CD4-positive, alpha-beta T cell treated with Interleukin-15 for 4 hours (primary cell): ENCODE measurements at places on chromosomes 4 and X.

DNA sequence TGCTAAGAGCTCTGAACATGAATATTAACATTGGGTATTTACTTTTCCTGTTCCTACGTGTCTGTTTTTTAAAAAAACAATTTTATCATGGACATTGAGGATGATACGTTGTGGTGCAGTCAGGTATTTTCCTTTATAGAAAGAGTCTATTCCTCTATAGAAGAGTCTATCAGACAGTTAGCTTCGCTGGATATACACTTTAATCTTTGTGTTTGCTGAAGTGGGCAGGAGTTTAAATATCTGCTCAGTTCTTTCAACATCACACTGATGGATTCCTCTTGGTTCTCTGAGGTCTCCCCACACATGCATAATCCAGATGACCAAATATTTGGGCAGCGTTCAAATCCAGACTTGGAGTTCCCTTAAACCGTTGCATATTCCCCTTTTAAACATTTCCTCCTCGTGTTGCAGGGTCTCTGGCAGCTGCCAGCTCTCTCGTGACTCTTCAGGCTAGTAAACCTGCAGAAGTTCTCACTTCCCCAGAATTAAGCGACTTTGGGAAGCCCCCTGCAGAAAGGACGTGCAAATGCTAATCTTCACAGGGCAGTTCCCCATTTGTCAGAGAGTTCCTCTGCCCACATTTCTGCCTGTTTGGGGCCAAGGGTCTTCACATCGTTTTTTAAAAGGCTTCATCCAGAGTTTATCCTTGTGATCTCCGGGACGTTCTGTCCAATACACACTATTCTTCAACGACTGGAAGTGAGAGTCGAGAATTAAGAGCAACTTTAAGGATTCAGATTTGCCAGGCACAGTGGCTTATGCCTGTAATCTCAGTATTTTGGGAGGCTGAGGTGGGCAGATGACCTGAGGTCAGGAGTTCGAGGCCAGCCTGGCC, 20.5 kb upstream of the DHRSX start:
- DNase-seq, result peak; percentile 7

DNA sequence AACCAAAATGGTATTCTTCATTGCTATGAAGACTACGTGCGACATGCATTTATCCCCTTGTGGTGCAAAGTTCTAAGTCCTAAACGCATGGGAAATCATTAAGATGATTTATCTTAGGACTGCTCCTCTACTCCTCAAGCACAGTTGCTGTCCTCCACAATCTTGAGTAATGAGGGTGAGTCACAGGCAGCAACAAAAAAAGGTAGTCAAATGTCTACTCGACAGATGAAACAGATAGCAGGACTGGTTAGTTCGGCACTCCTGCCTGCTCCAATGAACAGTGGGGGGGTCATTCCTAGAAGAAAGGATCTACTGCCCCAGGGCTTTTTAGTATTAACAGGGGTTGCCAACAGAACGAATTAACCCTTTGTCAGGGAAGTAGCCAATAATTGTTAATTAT, 233.7 kb upstream of the FGF13 start:
- DNase-seq, result no peak

DNA sequence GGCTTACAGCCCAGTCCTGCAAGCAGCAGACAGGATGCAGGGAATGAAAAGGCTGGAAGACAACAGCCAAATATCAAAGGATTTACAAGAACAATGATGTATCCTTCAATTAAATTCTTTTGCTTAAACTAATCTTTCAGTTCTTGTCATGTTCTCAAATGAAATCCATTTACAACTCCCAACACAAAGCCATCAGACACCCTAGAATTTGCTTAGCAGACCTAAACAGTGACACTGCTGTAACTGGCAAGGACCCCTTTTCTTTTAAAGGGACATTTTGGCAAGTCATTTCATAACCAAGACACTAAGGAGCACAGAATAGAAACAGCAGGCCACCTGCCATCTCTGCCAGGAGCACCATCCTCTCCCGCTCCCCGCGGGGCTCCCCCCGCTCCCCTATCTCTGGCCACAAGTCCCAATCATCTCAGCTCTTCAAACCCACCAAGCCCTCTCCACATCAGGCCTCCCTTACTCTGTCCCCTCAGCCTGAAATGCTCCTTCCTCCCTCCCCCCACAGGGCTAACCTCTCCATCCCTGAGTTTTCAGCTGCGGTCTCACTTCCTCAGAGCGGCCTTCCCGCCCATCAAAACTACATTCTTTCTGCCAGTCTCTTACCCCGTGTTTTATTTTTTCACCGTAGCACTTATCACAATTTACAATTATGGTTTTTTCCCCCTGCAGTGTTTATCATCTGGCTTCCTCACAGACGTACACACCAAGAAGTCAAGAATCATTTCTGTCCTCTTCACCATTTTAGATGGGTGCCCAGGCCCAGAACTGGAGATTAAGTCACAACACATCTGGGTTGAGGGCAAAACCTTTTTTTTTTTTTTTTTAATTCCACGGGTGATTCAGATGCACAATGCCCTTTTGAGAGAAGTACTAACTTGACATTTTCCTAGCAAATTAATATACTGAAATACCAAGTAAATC, 45.8 kb downstream of the TSPAN5 start:
- no peak for DNase-seq

DNA sequence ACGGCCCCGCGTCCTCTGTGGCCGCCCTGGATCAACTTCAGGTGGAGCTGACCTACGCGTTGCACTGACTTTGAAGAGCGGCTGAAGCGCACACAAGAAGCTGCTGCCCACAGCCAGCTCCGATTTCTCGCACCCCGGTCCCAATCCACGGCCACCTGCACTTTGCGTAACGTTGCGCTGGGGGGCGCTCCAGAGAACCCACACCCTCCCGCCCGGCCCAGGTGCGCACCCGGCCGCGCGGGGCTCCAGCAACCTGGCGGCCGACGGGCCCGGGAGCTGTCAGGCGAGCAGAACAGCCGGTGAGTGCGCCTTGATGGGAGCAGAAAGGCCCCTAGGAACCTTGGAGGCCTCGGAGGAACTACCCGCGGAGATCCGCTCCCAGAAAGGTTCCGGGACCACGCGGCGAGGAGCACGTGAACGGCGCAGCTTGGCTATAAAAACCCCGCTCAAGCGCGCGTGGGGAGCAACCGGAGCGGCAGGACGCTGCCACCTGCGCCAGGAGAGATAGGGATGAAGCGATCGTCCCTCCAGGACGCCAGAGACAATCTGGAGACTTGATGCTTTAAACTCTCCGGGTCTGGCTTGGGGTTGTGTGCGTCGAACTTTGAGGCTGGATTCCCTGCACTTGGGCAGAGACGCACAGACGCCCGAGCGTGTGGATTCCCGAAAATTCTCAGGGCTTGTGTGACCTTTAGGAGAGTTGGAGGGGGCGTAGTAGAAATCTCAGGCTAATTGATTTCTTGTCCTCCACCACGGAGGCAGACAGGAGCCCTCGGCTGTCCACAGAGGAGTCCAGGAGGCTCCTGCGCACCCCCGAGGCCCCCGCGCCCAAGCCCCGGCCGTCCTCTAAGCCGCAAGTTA, 591 bp upstream of the NWD2 start:
- no peak for DNase-seq

GRCh38 chrX:103782640-103783039, 6.0 kb downstream of the PLP1 start:
- no peak for DNase-seq

DNA sequence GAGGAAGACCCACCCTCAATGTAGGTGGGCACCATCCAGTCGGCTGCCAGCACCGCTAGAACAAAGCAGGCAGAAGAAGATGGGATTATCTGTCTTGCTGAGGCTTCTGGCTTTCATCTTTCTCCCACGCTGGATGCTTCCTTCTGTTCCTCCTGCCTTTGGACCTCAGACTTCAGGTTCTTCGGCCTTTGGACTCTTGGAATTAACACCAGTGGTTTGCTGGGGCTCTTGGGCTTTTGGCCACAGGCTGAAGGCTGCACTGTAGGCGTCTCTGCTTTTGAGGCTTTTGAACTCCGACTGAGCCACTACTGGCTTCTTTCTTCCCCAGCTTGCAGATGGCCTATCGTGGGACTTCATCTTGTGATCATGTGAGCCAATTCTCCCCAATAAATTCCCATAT, 55.1 kb downstream of the PDLIM5 start:
- DNase-seq, result no peak

DNA sequence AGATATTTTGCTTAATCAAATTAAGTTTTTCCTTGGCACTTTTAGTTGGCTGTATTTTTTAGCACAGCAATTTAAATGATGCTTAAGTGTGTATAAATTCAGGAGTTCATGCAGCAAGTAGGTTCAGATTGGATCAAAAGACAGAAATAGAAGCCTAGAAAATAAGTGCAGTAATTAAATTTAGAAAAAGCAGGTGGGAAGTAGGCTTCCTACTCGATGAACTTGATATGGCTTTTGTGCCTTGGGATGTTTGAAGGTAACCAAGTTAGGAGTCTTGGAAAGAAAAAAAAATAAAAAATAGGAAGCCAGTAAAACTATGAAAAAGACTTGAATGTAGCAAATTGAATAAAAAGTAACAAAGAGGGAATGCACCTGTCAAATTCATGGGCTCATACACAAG, 372.3 kb downstream of the SPOCK3 start:
- no peak for DNase-seq

GRCh38 chrX:148929686-148930085, 429.3 kb downstream of the AFF2 start:
- no peak for DNase-seq

- no peak for DNase-seq
Observed at GRCh38 chr4:39614487-39615162, 24.0 kb downstream of the SMIM14 start.

GRCh38 chr4:67765928-67766327, 11.7 kb upstream of the GNRHR start:
- no peak for DNase-seq

GRCh38 chr4:88653371-88653946, 44.2 kb downstream of the NAP1L5 start:
- DNase-seq, result no peak

GRCh38 chrX:133749370-133749769, 236.0 kb downstream of the GPC3 start:
- DNase-seq, result no peak

DNA sequence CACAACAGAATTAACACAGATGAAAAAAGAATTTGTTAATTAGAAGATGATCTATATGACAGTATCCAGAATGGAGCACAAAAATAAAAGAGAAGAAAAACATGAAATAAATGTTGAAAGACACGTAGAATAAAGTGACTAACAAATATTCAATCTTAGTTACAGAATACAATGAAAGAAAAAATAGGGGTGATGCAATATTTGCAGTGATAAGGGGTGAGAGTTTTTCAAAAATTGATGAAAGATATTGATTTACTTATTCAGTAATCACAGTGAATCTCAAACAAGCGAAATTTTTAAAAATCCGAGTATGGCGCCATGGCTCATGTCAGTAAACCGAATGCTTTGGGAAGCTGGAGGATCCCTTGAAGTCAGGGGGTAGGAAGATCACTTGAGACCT, 20.2 kb upstream of the RAB28 start:
- DNase-seq, result no peak
